Skeletal muscle cell (primary cell): ENCODE measurements at places on chromosomes 16 and 17.
A peak's percentile ranks its signal among the peaks of the same experiment; 100 is the strongest.

GRCh38 chr16:51056331-51056730, 94.7 kb downstream of the SALL1 start:
- DNase-seq = no peak

DNA sequence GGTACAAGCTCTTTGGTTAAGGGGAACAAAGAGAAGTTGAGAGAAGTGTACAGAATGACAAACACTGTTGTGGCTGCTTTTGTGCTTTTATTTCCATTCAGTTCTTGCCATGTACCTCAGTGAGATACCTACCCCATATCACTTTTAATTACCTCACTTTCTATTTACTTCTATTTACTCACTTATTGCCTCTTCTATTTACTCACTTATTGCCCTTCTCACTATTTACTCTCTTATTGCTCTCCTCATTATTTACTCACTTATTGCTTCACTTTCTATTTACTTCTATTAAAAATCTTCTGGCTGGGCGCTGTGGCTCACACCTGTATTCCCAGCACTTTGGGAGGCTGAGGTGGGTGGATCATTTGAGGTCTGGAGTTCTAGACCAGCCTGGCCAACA, 41.9 kb downstream of the MBTD1 start:
- DNase-seq = no peak

GRCh38 chr17:32960815-32961214, 30.8 kb upstream of the SPACA3 start:
- no peak for DNase-seq

GRCh38 chr17:45081047-45081703, 20.1 kb downstream of the NMT1 start:
- DNase-seq = no peak

DNA sequence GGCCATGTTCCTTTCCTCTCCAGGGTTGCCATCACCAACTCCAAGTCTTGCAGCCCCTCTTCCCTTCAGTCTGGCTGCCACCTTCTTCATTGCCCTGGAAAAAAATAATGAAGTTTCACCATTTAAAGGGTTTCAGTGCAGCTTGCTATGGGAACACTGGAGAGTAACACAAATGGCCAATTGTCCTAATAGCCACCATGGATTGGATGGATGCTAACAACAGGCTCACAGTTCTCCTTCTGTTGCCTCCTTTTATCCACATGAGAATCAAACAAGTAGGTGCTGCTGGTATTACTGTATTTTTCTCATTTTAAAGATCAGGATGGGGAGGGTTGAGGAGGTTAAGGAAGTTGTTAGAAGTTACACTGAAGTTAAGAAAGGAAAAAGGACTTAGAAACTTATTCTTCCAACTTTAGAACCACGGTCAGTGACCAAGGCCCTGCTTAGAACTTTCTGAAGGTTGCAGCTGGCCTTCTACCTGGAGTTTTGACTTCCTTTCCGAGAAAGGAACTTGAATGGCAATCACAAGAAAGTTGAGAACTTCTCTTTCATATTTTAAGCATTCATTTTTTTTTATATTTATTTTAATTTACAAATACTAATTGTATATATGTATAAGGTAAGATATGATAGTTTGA, 198.0 kb upstream of the MAF start:
- no peak for DNase-seq

- DNase-seq = no peak
These were observed 53.7 kb downstream of the MAP2K6 start for GRCh38 chr17:69468207-69468606.

DNA sequence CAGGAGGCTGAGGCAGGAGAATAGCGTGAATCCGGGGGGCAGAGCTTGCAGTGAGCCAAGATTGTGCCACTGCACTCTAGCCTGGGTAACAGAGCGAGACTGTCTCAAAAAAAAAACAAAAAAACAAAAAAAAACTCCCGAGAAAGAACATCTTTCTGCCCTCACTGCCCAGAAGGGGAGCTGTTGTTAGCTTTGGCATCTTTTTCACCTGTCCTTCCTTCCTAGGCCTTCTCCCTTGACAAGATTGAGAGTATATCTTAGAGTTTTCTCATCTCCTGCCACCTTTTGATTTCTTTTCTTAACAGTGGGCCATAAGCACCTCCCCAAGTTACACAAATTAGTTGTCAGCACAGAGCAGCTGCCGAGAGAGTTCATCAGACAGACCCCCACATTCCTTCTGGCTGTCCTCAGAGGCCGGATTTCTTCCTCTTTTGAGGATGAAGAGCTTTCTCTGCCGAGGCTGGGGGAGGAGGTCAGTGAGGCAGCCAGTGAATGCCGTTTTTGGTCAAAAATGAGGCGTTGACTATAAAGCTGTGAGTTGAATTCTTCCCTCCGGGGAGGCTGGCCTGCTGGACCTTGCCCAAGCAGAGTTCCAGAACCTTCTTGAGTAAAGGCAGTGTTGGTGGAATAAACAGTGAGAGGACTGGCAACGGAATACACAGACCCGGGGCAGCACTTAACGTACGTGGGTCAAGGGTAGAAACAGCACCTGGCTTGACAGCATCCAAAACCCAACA, 127.0 kb downstream of the ABCC6 start:
- peak; percentile 52 for DNase-seq

DNA sequence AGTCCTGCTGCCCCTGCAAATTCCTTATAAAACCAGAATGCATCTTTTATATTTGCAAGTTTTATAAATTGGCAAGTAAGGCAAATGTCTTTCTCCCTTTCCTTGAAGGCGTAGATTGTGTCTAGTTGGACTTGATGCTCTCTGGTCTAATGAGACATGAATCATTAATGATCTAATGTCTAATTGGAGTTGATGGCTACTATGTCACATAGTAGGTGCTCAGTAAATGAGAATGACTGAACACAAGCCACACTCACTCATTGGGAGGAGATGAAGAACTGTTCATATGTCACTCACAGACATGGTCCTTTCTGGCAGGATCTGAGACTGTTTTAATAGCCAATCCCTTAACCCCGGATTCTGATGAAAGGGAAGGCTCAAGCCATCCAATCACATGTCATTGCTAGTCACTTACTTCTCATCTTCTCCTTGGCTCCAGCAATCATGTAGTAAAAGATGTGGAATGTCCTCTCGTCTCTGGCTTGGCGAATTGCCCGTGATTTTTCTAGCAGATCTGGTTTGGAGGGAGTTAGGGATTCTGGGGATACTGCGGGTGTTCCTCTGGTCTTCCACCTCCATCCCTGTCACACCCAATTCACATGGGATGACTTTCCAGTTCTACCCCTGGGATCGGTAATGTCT, 81.0 kb downstream of the MYH11 start:
- DNase-seq = peak; percentile 14

- DNase-seq = no peak
These were observed 21.5 kb upstream of the TMEM92 start for GRCh38 chr17:50252781-50253180.

GRCh38 chr17:41534899-41535546, 6.9 kb upstream of the KRT19 start:
- no peak for DNase-seq

GRCh38 chr16:59941594-59941993, 1207.5 kb upstream of the GOT2 start:
- DNase-seq = no peak

DNA sequence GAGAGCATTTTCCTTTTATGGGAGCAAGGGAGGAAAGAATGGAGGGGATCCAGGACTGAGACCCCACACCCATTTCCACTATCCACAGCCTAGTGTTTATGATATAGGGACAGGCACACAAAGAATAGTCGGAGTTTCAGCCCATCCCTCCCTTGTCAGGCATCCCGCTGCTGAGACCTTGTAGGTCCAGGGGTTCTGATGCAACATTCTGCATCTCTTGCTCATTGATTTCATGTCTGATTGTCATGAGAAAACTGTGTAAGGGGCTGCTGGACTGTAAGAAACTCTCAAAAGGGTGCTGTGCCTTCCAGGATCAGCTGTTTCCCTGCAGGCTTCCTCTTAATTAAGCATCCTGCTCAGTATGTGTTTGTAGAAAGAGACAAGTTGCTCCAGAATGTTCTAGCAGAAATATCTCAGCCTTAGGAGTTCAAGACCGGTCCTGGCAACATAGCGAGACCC, 5.3 kb upstream of the POLR3E start:
- no peak for DNase-seq

- DNase-seq = no peak
These were observed 63.7 kb downstream of the HS3ST3A1 start for GRCh38 chr17:13537871-13538643.

GRCh38 chr17:5552841-5553240, 31.5 kb downstream of the NLRP1 start:
- DNase-seq = no peak

DNA sequence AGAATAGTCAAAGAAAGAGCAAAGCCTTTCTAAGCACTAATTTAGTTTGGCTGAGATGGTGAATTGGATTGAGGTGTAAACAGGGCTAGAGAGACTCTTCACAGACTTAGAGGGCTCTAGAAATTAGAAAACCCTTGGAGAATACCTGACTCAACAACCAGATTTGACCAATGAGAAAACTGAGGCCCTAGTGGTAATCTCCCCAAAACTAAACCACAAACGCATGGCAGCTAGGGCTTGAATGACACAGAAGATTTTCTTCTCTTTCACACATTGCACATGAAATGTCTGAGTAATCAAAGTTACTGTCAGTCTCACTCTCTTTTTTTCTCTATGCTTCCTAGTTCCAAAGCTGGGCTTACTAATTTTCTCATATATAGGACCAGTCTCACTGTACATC, 314.5 kb upstream of the KCNJ16 start:
- no peak for DNase-seq

- DNase-seq = no peak
These were observed 20.0 kb upstream of the UBE2I start for GRCh38 chr16:1289477-1289866.

- no peak for DNase-seq
These were observed 310.7 kb upstream of the PMFBP1 start for GRCh38 chr16:72482695-72483094.
